ENCODE measurements at places on chromosomes 16 and 17. TPM values are rescaled to one million over a fixed set of nuclear protein-coding genes. Genes with fewer than 3 reads are reported as not detected.

- DNase-seq = peak; percentile 65
Measured at GRCh38 chr17:81253358-81254131, 14.4 kb downstream of the NDUFAF8 start.

- DNase-seq = no peak
Measured at GRCh38 chr16:26594666-26595065, 472.1 kb upstream of the C16orf82 start.

- no peak for DNase-seq
Measured at GRCh38 chr17:77422748-77423113, 282.0 kb downstream of the SEC14L1 start.

- DNase-seq = no peak
Measured at GRCh38 chr16:29849505-29849904, 13.5 kb downstream of the CDIPT start.

DNA sequence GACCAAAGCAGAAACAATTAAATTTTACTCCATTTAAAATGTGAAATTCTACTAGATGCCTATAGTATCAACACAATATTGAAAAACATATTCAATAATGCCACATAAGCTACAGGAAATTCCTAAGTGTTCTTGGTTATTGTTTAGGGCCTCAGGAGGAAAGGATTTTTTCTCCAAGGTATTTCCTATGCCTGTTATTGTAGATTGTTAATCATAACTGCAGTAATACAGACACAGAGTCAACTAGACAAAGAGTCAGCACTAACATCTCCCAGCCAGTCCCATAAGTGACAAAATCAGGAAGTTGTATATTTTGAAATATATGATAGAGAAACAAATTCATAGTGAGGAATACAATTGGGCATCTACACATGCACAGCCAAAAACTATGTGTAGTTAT lies 782.7 kb upstream of the KIF2B start:
- no peak for DNase-seq

DNA sequence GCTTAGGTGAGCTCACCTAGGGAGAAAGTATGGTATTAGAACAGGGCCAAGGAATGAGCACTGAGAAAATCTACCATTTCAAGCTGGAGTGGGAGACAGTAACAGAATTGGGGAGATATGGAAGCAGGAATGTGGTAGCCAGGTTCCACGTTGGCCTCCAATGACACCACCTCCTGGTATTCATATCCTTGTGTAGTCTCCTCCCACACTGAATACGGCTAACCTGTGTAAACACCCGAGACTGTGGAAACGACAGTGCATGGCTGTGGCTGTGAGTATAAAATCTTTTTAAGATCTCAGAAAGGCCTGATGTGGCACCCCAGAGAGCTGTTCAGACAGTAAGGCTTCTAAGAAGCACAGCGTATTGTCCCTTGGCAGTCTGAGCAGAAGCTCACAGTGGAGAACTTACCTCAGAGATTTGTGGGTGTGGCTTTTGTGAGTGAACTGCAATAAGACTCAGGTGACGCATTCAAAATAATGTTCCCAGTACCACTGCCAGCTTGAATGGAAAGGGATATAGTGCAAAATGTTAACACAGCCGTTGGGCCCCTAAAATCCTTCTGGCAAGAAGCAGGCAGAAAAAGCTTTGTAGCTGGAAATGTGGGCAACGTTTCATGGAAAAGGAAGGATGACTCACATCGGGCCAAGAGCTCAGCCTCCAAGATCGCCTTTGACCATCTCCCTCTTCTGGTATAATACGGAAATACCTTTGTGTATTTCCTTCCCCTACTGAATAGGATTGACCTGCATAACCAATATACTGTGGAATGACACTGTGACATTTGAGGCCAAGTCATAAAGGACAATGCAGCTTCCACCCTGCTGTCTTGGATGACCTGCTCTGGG lies 14.4 kb downstream of the SDR42E1 start:
- DNase-seq = no peak

DNA sequence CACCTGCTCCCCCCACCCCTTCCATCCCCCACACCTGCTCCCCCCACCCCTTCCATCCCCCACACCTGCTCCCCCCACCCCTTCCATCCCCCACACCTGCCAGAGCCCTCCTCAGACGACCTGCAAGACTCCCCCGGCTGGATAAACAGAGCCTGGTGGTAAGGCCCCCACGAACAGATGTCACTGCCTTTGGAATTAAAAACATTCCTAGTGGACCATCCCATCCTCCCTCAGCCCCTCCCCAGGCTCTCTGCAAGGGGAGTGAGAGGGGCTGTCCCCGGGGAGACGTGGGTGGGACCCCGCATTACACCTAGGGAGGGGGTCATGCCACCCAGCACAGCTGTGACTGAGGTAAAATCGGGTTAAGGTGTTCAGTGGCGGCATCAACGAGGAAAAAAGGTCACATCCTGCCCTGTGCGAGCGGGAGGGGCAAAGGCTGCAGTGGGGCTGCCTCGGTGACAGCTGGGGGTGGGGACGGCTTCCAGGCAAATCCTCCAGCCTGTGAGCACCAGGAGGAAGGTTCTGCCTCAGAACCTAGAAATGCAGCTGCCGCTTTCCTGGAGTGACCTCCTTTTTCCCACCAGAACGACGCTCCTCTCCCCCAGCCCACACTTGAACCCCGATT lies 38.7 kb downstream of the TIMM22 start:
- DNase-seq = no peak

DNA sequence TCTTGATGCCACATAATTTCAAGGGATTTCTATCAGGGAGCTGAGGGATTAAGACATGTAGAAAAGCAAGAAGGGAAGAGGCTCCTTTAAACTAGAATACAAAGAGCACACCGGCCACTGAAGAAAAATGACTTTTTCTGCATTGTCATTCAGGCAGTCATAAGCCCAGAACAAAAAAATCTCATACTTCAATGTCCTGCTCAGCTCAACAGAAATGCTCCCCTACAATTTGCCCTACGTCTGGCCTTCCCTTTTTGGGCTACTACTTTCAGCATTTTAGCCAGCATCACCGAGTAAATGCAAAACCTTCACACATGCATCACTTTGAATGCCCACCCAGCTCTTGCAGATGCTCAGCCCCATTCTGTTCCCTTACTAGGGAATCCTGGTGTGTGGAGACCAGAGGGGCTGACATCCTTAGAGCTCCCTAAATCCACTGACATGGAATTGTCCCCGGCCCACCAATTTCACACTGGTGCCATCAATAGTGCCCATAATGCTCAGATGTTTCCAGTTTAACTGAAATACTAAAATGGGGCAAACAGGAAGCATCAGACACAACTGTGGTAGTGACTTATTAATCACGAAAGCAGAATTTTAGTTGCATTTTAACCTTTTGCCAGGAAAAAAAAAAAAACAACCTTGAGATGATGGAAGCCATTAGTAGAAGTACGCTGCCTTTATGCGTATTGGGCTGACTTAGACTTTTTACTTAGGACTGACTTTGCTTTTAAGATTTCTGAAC lies 2.7 kb downstream of the MAP3K14 start:
- DNase-seq = no peak

GRCh38 chr17:76138896-76139752 lies 1.9 kb downstream of the FOXJ1 start:
- no peak for DNase-seq

DNA sequence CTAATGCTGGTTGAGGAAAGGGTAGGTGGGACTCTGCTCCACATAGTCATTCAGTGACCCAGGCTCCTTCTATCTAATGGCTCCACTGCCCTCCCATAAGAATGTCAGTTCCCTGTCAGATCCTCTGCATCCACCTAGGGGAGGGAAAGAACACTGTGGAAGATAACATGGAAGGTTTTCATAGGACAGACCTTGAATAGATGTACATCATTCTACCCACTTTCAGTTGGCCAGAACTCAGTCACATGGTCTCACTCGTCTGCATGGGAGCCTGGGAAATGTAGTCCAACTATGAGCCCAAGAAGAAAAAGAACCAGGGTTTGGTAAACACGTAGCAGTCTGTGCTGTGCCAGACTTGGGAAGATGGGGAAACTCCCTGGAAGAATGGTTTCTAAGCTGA lies 27.1 kb upstream of the SCNN1B start:
- DNase-seq = no peak

DNA sequence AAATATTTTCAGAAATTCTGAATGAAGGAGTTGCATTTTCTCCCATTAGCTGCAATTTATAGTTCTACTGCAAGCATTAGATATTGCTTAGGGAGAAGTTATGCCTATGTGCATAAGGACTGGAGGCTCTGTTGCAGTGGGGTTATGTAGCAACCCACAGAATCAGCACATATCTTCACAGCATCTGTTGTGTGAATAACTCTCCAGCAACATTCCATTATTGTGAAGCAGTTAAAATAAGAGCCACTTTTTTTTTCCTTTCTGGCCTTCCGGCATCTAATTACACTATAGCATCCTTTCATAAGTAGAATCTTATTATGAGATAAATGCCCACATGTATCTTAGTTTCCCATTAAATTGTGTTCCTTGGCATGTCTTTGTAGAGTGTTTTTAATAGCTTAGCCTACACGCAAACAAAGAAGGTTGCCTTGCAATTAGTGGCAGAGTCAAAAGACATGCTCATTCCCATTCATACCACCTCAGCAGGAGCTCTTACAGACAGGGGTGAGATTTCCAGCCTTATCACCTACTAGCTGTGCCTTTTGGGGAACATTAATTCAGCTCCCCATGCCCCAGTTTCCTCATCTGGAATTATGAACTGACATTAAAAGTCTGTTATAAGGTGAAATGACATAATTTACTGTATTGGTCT lies 596.0 kb upstream of the GOT2 start:
- DNase-seq = no peak

DNA sequence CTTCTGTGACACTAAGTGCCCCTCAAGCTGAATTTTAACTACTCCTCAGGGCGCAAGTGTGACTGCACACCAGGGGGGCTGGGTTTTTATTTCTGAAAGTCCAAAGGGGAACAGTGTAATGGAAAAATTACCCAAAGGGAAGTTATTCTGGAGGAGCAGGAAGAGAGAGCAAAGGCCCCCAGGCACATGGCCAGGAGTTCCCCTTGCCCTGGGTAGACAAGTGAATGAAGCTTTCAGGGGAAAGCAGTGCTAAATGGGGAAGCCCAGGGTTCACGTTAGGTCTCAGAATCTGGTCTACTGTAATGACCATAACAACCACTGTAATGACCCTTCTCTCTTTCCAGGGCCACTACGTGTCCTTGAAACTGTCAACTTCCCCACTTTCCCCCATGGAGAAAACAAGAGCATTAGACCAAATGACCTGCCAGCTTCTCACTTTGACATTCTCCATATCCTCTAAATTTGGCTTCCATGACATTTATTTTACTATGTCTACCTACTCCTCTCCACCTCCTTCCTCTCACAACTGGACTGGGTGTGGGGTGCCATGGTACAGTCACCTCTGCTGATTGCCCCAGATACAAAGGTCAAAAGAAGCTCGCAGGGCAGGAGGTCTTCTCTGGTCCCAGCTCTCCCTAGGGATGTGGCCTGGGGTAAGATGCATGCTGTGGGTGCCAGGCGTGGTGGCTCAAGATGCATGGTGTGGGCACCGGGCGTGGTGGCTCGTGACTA lies 34.1 kb upstream of the MMP2 start:
- no peak for DNase-seq

DNA sequence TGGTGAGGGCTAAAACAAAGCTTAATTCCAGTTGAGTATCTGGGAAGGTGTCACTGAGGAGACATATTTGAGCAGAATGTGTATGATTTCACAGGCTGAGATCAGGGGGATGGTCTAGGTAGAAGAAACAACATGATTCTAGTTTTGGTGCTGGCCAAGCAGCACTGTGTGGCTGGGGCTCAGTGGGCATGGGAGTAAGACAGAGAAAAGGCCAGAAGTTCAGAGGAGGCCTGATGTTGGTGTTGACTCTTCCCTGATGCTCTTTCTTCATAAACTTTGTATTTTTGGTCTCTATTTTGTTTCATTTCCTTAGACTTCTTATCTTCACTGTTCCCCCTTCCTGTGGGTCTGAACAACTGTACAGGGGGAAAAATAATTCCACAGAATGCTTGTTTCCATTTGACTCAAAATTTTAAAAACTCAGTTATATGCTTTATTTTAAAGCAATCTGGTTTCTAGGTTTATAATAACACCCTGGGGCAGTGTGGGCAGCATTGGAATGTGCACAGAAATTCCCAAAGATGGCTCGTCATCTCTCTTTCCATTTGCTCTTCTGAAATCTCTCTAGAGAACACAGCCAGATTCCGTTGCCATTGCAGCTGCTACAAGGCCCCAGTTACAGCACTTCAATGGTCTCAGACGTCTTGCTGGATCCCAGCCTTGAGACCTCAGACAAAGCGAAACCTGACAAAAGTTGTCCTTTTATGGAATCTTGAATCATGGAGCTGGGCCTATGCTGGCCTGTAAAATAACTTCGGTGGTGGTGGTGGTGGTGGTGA lies 68.3 kb downstream of the SNX11 start:
- no peak for DNase-seq

- DNase-seq = no peak
Measured at GRCh38 chr17:79562931-79563210, 48.0 kb downstream of the RBFOX3 start.

GRCh38 chr17:17712268-17712924 lies 31.1 kb downstream of the RAI1 start:
- no peak for DNase-seq

DNA sequence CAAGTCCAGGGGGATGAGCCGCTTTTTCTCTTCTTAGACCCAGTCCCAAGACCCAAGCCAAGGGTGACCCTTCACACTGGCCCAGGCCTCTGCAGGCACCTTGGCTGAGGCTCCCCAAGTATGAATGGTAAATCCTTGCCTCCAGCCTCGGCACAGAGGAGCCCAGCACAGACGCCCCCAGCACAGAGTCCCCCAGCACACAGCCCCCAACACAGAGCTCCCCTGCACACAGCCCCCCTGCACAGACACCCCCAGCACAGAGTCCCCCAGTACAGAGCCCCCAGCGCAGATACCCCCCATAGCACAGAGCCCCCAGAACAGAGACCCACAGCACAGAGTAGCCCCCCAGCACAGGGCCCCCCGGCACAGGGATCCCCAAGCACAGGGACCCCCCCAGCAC lies 1.0 kb upstream of the MCRIP2 start:
- no peak for DNase-seq

The TEX19 gene
- not detected for polyA plus RNA-seq

The EVPLL gene
- polyA plus RNA-seq = 0.46 TPM

The MYH4 gene
- polyA plus RNA-seq = not detected

The SLC6A2 gene
- polyA plus RNA-seq = not detected

The SBK1 gene
- polyA plus RNA-seq = 4.2 TPM

The RCVRN gene
- not detected for polyA plus RNA-seq

The GSDMA gene
- 0.61 TPM for polyA plus RNA-seq

The TBC1D3K gene
- polyA plus RNA-seq = not detected

The ASIC2 gene
- polyA plus RNA-seq = not detected

The TP53TG3E gene
- not detected for polyA plus RNA-seq

The AHSP gene
- not detected for polyA plus RNA-seq

The MYCBPAP gene
- not detected for polyA plus RNA-seq

The CSH2 gene
- polyA plus RNA-seq = not detected

The TNFSF12 gene
- polyA plus RNA-seq = 25.4 TPM
